Activated CD4-positive, alpha-beta T cell treated with anti-CD3 and anti-CD28 coated beads, Interleukin-10, Interleukin-2, amounts not matched to agents 100 ng/mL and 50 ng/mL, durations not matched to agents 16 hours and 8 hours (primary cell): ENCODE measurements at places on chromosomes 4 and X.

DNA sequence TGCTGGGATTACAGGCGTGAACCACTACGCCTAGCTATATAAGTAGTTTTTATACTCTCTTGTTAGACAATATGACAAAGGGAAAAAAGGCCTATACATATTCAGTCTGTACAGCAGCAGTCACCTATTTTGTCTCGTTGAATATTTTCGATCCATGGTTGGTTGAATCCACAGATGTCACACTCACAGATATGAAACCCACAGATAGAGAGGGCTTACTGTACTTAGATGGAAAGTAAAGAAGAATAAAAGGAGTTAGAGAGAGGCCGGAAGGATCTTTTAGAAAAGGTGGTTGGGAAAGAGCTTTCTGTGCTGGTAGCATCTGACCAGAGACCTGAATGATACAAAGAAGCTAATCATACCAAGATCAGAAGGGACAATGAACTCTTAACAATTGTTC lies 38.3 kb upstream of the SPINK2 start:
- DNase-seq = no peak

- DNase-seq = no peak
These were observed 6.1 kb downstream of the TACC3 start for GRCh38 chr4:1727117-1728031.

- peak; percentile 52 for DNase-seq
These were observed 17.1 kb upstream of the PAGE2B start for GRCh38 chrX:55057675-55058249.

DNA sequence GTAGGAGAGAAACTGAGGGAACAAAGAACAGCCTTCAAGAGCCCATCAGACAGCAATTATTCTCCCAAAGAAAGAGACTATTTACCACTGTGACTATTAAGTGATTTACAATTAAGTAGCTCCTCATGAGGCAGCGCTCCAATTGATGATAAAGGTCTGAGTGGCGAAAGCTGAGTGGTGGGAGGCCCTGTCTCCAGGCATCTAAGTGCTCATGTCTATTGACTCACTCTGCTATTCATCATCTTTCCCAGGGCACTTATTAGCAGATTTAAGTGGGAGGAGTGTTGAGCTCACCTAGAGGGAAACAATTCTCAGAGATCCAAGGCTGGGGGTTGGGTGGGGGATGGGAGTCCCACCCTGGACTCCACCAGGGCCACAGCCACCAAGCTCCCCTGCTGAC lies 23.3 kb downstream of the AMER1 start:
- DNase-seq = no peak

DNA sequence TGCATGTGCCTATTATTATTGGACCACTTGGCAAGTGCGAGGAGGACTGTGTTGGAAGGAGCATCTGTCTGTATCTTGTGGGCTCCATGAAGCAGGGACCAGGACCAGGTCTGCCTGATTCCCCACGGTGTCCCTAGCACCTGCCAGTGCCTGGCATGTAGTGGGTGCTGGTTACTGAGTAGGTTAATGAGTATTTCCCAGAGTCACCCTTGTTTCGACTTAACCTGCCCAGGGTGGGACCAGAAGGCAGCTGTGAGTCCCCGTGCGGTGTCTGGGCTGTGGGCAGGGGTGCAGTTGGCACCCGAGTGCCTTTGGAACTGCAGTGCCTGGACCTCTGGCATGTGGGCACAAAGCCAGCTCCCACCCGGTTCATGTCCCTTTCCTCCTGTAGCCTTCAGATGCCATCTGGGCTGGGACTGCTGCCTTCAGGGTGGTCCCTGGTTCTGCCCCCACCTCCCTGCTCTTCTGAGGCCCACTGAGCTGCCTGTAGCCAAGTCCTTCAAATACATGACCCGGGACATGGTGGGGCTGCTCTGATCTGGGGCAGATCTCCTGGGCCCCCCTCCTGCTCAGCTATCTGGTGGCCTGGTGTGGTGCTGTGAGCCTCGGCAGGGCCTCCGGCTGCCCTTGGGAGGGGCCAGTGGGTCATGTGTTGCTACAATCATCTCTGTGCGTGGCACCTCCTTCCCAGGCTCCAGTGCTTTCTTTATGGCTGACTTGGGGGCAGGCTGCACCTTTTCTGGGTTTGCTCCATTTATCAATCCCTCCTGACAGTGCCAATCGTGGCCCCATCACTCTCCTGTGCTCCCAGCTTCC lies 53.0 kb upstream of the SORCS2 start:
- DNase-seq = no peak

GRCh38 chr4:74178798-74179197 lies 20.9 kb downstream of the MTHFD2L start:
- no peak for DNase-seq

- peak; percentile 6 for DNase-seq
These were observed 313.4 kb upstream of the SLC7A11 start for GRCh38 chr4:138555584-138555983.
